Left ventricle myocardium inferior (tissue), 1 donor: ENCODE measurements at places on chromosomes 13 and 19. TPM values are rescaled to one million over a fixed set of nuclear protein-coding genes. Genes with fewer than 3 reads are reported as not detected.

- no peak for DNase-seq
These were observed 808 bp downstream of the DNMT1 start for GRCh38 chr19:10193790-10194499.

CGB8 gene
- total RNA-seq = not detected

GRCh38 chr19:2014131-2014571 is 1.4 kb downstream of the BTBD2 start:
- DNase-seq = no peak

HS6ST3 gene
- total RNA-seq = 2.0 TPM

GRCh38 chr19:39845933-39846677 is at the start of gene FBL:
Gene FBL (minus strand): TSS chr19:39846379. CDS start chr19:39846300, 79 bp downstream.
- DNase-seq = peak; percentile 96

- no peak for DNase-seq
These were observed 548.5 kb upstream of the KLF12 start for GRCh38 chr13:74682746-74683145.

DNA sequence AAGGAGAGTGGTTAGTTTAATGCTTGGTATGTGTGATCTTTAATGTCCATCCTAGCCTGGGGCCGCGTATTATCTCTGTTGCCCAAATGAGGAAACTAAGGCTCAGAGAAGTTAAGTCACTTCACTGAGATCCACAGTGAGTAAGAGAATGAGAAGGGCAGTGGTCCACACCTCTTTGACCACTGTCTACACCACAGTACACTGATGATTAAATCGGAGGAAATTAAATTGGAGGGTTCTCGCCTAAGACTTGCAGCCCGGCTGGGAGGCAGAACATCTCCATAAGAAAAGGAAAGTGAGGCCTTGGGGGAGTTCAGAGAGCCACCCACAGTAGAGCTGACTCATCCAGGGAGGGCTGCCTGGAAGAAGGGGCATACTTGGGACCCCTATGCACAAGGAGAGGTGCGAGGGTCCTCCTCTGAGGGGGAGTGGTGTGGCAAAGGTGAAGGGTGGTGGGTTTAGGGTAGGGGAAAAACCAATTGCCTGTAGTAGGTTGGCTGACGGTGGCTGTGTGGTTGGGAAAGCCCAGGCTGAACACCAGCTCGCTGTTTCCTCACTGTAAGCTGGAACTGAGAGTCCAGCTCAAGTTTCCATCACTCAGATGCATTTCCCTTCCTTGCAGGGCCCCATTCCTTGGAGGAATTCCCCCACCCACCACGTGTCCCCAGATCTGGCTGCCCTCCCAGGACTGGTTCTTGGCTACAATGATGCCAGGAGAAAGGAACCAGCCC is 15.0 kb upstream of the DHRS12 start:
- no peak for DNase-seq
